ENCODE measurements at places on chromosomes 3 and 15. TPM values are rescaled to one million over a fixed set of nuclear protein-coding genes. Genes with fewer than 3 reads are reported as not detected.

DNA sequence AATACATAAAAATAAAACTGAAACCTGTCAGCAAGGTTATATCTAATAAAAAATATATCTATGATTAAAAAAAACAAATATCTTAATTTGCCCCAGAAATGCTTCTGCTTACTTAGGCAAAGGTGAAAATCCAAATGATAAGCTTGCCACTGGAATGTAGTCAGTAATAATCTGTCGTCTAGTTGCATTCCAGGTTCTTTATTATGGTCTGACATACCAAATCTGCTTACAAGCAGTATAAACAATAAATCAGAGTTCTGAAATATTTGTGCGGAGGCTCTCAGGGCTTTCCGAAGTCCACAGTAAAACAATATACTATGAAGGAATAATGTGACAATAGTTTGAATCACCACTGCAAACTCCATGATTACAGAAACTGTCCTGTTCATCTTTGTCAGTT is 1133.5 kb downstream of the ROBO1 start:
- H3K4me1 ChIP-seq: no peaks in the 10 kb centered on the region
- no peak overlapping the region for H3K27ac ChIP-seq
- no peak for DNase-seq
- no peaks in the 10 kb centered on the region for H3K27me3 ChIP-seq
- no peak overlapping the region for H3K4me3 ChIP-seq

GRCh38 chr3:49134471-49135265 is 1.8 kb upstream of the LAMB2 start:
- H3K4me3 ChIP-seq: no peak overlapping the region
- no peak overlapping the region for H3K27ac ChIP-seq
- no peaks in the 10 kb centered on the region for H3K4me1 ChIP-seq
- H3K27me3 ChIP-seq: peaks cover 10% of the 10 kb centered on the region
- DNase-seq: no peak

- DNase-seq: no peak
- peaks cover 26% of the 10 kb centered on the region for H3K36me3 ChIP-seq
- no peaks in the 10 kb centered on the region for H3K27me3 ChIP-seq
- H3K27ac ChIP-seq: peak overlapping the region; percentile 31
- peaks cover under 1% of the 10 kb centered on the region for H3K4me1 ChIP-seq
- no peak overlapping the region for H3K4me3 ChIP-seq
Observed at GRCh38 chr3:12588039-12589009, 31.4 kb downstream of the MKRN2 start.

Gene XYLB
- 3.8 TPM for total RNA-seq

Gene GOLGA8S
- total RNA-seq: 3.8 TPM

Gene FETUB
- total RNA-seq: not detected

Gene IL5RA
- total RNA-seq: not detected

Gene EOGT
- total RNA-seq: 31.8 TPM

Gene CORO2B
- total RNA-seq: not detected

Data from natural killer cell treated with Interleukin-12 subunit alpha and Interleukin-12 subunit beta and Interleukin-15 and Interleukin-18, amount 100 ng/mL, for 72 hours (primary cell).